ENCODE measurements at places on chromosomes 6 and 20.

DNA sequence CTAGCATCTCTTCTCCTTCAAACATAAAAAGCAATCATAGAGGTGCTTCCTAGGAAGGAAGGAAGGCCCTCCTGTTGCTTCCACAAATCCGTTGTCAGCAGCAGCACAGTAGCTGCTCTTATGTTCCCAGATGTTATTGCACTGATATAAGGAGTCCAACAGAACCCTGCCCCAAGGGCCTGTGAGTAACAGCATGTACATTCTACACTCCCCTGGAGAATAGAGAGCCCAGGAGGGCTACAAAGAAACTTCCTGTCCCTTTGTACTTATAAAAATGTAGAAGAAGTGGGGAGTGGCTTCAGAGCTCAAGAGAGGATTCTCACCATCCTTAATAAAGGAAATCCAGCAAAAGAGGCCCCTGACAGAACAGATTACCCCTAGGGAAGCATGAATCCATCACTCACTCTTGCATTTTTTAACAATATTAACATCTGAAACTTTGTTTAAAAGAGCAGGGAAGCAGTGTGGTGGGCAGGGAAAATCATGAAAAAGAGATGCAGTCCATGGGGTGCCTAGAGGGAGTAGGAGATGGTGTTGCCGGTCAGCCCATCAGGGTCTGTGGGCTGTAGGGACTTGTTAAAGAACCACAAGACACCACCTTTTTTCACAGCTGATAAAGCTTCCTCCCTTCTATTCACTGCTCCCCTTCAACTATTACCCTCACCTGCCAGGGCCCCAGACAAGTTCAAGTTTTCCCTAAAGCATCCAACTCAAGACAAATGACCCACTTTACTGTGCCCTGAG, 104.5 kb upstream of the ADGRF1 start:
- DNase-seq = no peak

- DNase-seq = no peak
These were observed 252.3 kb downstream of the LY86 start for GRCh38 chr6:6840831-6841291.

DNA sequence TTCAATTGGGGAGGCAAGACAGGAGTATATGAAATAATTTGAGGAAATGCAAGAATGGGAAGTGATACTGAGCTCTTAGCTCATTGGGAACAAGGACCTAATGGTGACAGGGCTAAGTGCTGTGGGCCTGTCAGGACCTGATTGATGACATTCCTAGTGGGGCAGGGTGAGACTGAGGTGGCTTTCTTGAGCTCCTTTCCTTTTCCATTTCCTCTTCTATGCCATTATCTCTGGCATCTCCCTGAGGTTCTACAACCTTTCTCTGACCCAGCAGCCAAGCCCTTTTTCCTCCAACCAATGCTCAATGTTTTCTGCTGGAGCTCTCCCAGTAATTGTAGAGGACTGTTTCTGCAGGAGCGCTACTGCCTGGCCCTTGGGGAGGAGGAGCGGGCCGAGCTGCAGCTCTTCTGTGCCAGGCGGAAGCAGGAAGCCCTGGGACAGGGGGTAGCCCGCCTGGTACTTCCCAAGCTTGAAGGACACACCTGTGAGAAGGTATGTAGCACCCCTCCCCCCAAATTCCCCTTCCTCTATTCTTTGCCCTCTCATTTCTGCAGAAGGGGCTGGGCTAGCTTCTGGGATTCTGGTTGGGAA, 2.8 kb upstream of the TOMM6 start:
- DNase-seq = no peak

DNA sequence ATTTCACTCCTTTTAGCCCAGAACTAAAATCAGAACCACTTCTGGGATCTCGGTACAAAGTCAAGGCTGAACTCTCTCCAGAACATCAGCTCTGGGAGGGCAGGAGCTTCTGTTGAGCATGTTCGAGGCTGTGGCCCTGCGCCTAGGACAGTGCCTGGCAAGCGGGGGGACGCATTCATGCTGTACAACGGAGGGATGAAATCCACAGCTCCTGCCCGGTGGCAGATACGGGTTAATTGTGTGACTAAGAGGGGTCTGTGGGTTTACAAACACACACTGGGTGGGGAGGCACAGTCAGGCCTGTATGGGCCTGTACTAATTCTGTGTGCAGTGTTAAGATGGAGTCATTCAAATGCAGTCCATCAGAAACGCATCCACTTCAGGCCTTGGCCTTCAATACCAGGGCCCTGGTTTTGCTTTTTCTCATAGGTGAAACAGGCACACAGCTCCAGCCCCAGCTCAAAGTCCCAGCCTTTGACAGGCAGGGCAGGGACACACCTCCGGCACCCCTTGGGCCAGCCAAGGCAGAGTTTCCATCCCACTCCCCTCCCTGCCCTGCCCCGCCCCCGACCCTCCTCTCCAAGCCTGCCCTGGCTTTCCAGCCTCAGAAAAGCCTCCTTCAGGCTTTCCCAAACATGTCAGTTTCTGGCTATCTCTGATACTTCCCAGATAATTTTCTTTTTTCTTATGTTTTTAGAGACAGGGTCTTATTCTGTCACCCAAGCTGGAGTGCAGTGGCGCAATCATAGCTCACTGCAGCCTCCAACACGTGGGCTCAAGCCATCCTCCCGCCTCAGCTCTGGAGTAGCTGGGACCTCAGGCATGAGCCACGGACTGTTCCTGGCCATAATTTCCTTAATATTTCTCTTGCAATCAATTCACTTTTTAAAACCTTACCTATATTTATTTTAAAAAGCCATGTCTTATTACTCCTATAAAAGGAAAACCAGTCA, 109.8 kb downstream of the SULF2 start:
- no peak for DNase-seq

DNA sequence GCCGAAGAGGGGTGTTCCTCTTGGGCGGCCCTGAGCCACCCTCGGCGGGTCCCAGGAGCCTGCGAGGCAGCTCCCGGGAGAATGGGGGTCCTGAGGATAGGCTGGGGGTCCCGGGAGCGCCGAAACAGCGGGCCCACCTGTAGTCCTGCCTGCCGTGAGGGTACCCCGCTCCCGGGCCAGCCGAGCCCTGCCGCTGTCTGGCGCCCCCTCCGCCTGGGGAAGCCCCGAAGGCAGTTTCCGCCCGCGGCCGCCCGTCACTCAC, 280 bp downstream of the SPATA2 start:
- DNase-seq = no peak

DNA sequence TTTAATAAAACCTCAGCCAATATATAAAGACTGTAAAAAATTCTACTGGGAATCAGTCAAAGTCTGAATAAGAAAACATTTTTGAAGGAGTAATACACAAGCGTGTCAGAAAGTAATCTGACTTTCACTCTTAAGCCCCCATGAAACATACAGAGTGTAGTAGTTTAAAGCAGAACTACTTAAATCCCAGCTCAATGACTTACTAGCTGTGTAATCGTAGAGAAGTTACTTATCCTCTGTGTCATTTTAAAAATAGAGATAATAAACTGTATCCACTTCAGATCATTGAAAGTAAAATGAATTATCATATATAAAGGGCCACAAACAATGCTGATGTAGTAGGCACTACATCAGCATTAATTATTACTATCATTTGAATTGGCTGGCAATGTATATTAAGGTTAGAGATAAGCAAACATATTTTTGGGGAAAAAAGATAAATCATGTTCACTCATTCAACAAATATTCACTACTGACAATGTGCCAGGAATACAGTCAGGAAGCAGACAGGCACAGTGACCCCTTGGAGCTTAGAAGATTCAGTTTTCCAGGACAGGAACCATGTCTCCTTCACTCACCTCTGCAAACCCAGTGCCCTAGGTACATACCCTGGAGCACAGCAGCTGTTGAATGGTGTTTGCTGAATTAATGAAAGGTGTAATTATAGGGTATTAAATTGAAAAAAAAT, 14.4 kb downstream of the REPS1 start:
- DNase-seq = no peak
